ENCODE measurements at places on chromosomes 12 and 14. TPM values are rescaled to one million over a fixed set of nuclear protein-coding genes. Genes with fewer than 3 reads are reported as not detected.

The SLCO1B1 gene
- not detected for total RNA-seq

The PLEKHD1 gene
- total RNA-seq = 0.61 TPM

The ACSS3 gene
- 0.13 TPM for total RNA-seq

The NRL gene
- total RNA-seq = 2.2 TPM

DNA sequence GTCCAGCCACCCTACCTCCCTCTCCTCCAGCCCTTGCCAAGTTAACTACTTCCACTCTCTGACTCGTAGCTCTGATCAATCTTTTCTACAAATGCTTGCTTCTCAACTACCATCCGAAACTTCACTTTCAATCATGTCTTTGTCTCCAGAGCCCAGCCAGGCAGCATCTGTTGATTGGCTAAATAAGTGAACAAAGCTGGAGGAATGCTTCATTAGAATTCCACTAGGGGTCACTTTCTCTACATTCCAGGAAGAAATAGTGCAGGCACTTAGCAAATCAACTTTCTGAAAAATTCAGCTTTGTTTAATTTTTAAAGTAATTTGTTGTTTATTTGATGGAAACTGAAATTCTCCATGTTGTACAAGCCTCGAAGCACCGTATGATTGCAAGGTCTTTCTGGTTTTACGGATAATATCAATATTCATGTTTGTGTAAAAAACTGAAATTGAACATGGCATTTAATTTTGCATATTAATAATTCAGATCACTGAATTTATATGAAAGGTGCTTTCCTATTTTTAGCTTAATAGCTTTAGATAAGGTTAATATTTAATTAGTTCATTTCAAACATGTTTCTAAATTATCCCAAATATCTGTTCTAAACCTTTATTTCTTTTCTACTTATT lies 32.4 kb upstream of the HELB start:
- DNase-seq = no peak

DNA sequence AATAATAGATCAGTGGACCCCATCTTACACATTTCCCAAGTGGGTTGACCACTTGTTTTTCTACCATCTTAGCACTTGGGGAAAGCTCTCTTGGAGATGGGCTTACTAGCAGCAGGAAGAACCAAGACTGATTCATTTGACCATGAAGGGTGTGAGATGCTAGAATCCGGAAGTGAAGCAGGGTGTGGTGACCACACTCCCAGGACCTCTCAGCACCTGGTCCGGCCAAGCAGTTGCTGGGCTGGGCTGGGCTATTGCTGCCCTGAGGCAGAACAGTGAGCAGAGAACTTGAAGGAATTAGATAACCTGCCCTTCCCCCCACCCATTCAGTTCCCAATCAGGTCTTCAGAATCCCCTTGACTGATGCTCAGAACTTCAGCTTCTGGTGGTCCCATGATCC lies 24.4 kb downstream of the ADCY6 start:
- no peak for DNase-seq

DNA sequence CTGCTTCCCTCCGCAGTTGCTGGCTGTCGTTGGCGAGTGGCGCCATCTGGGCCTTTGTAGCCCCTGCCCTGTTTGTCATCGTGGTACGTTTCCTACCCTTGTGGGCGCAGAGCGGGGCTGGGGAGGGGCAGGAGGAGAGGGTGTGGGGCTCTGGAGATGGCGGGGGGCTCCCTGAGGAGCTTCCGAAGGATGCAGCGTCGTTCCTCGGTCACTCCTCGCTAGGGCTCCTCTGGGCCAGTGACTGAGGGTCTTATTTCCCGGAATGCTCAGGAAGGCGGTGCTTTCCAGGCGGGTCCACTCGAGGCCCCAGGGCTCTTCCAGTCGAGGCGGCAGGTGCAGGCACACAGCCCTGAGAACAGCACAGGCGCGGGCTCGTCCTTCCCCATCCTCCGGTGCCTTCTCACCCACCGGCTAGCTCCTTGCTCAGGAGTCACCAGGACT lies 167.1 kb downstream of the ADGRD1 start:
- DNase-seq = no peak

- DNase-seq = peak; percentile 1
These were observed 541.9 kb upstream of the SEL1L start for GRCh38 chr14:82075566-82075965.

GRCh38 chr12:95709152-95709551 lies 81.4 kb downstream of the NTN4 start:
- DNase-seq = no peak

Measured in T-cell (primary cell).